ENCODE measurements at places on chromosomes 12 and 14. TPM values are rescaled to one million over a fixed set of nuclear protein-coding genes. Genes with fewer than 3 reads are reported as not detected.

Gene DYRK4
- total RNA-seq: 30.9 TPM

Gene DCN
- not detected for total RNA-seq

Gene SELPLG
- 163 TPM for total RNA-seq

Gene ACRBP
- 8.8 TPM for total RNA-seq

Gene NUP107
- total RNA-seq: 91.2 TPM

Gene POTEG
- total RNA-seq: not detected

Gene NELL2
- 147 TPM for total RNA-seq

Gene CPNE6
- total RNA-seq: not detected

Gene GLT1D1
- total RNA-seq: not detected

Gene MIA2
- 24.4 TPM for total RNA-seq

Gene SLC6A13
- 0.69 TPM for total RNA-seq

Gene TRPV4
- total RNA-seq: not detected

Gene VRK1
- 65.0 TPM for total RNA-seq

Gene INHBE
- total RNA-seq: not detected

Gene KRT71
- not detected for total RNA-seq

Gene LBHD2
- not detected for total RNA-seq

Gene MEG3
- not detected for total RNA-seq

Gene MIPOL1
- not detected for total RNA-seq

Gene STAC3
- total RNA-seq: 11.4 TPM

Gene FAIM2
- 0.22 TPM for total RNA-seq

Gene SDR9C7
- not detected for total RNA-seq

Gene NPC2
- total RNA-seq: 42.1 TPM

Gene SERPINA10
- total RNA-seq: not detected

Gene SLC10A1
- not detected for total RNA-seq

Gene KCNA1
- total RNA-seq: not detected

Gene STON2
- not detected for total RNA-seq

Gene PDE3A
- total RNA-seq: not detected

Gene ERP27
- 11.8 TPM for total RNA-seq

Gene OXA1L
- total RNA-seq: 130 TPM

Gene TTC9
- 16.6 TPM for total RNA-seq

Gene KLRK1
- total RNA-seq: 355 TPM

Gene MORN3
- 6.2 TPM for total RNA-seq

Gene CCDC38
- total RNA-seq: 0.19 TPM

Gene ASCL1
- total RNA-seq: not detected

Gene KERA
- total RNA-seq: not detected

Gene ACSM4
- not detected for total RNA-seq

Gene INSM2
- not detected for total RNA-seq

Gene DLK1
- total RNA-seq: not detected

Gene CLEC14A
- not detected for total RNA-seq

Gene CARMIL3
- total RNA-seq: 0.91 TPM

Data from activated naive CD8-positive, alpha-beta T cell treated with anti-CD3 and anti-CD28 coated beads, Interleukin-2, amount 10 ng/mL, durations not matched to agents 7 days and 5 days (primary cell).